ENCODE measurements at places on chromosomes 7 and 10. TPM values are rescaled to one million over a fixed set of nuclear protein-coding genes. Genes with fewer than 3 reads are reported as not detected.
A peak's percentile ranks its signal among the peaks of the same experiment; 100 is the strongest.

DNA sequence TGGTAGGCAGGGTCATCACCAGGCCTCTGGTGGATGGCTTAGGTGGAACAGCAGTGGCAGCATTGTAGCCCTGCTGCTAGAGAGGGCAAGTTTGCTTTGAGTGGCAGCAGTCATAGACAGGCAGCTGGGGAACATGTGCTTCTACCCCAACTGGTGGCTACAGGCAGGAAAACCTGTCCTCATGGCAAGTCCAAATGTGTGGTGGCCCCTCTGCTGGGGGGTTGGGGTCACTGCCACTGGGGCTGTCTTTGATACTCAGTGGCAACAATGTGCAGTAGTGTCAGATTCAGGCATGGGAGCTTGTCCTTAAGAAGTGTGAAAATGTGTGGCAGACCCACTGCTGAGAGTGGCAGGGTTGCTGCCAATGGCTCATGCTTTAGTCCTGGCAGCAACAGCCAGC, 186.2 kb upstream of the NPSR1 start:
- no peak for DNase-seq

- no peak for DNase-seq
Measured at GRCh38 chr10:74097776-74098175, 52.9 kb downstream of the AP3M1 start.

GRCh38 chr10:132329565-132330485, 2.2 kb upstream of the LRRC27 start:
- DNase-seq: peak; percentile 80

DNA sequence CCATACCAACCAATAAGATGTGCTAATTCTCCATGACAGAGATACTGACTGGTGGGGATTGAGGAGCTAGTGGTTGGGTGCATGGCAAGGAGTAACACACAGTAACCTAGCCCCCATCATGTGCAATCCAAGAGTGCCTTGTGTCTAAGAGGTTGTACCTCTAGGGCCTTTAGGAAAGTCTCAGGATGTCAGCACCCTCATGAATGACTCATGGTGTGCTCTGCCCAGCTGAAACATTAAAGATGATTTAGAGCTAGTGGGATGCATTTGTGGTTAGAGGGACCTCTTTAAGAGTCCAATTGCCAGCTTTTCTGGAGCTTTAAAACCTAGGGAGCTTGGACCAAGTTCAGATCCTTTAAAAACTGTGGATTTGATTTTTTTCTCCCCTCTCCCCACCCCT, 181.1 kb downstream of the HERPUD2 start:
- DNase-seq: peak; percentile 19

GRCh38 chr10:113423981-113424721, 128.7 kb upstream of the HABP2 start:
- DNase-seq: no peak

DNA sequence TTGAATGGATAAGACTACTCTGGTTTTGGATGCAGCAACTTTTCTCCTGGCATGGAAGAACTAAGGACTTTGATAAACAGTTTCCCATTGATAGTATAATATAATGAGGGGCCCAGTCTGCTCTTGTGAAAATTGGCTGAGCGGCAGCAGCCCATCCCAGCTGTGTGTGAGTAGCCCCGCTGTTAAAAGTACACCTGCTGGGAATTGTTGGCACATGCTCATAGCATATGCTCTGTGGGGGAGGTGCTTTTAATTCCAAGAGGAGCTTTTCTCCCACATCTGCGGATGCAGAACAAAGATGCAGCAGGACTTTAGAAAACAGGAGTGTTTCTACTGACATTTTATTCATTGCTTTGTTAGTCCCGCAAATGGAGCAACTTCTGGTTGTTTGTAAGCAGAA, 19.0 kb downstream of the SRI start:
- no peak for DNase-seq

- no peak for DNase-seq
Measured at GRCh38 chr10:30436191-30436611, 2.2 kb downstream of the MAP3K8 start.

ADRA2A gene
- 0.20 TPM for total RNA-seq

All from HT1080 (cell line).